ENCODE measurements at places on chromosomes 11 and 22. TPM values are rescaled to one million over a fixed set of nuclear protein-coding genes. Genes with fewer than 3 reads are reported as not detected.

Gene SNX32
- total RNA-seq = 0.67 TPM

Gene CRYBB3
- total RNA-seq = not detected

Gene KRTAP5-7
- not detected for total RNA-seq

Gene BCO2
- total RNA-seq = under 0.01 TPM

Gene PRMT3
- total RNA-seq = 17.0 TPM

Gene SCGB1C1
- total RNA-seq = not detected

Gene TEX54
- total RNA-seq = not detected

Gene PHF21B
- total RNA-seq = not detected

Gene PGA5
- not detected for total RNA-seq
